ENCODE measurements at places on chromosomes 11 and 22. TPM values are rescaled to one million over a fixed set of nuclear protein-coding genes. Genes with fewer than 3 reads are reported as not detected.

The BTG4 gene
- total RNA-seq, result not detected

The ATG13 gene
- total RNA-seq, result 96.4 TPM

DNA sequence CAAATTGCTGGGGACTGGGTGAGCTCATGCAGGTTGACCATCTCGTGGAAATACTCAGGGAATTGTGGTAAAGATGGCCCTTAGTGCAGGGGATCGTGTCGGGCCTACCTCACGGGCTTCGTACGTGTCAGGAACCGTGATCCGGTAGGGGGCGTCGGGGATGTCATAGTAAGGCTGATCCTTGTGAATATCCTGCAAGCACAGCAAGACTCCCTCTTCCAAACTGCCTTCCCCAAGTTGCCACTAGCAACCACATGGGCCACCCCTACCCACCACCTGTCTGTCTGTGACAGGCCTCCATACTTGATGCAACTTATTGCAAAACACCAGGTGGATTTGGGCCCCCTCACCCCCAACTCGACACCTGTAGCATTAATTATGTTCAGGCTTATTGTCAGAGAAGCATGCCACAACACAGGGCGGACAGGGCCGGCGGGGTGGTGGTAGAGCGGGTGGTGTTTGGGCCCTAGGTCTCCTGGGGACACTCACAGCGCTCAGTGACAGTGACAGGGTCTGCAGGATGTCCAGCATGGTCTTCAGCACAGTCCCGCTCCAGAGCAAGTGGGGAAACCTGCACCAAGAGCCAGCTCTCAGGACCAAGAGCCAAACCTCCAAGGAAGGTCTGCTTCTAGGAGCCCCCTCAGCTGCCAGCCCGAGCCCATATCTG is 22.6 kb upstream of the SERPIND1 start:
- no peaks in the 10 kb centered on the region for H3K27me3 ChIP-seq
- peaks cover 33% of the 10 kb centered on the region for H3K36me3 ChIP-seq
- peak overlapping the region; percentile 23 for H3K27ac ChIP-seq

GRCh38 chr11:118318124-118318523 is 13.6 kb downstream of the CD3E start:
- no peaks in the 10 kb centered on the region for H3K4me1 ChIP-seq
- H3K36me3 ChIP-seq, result no peaks in the 10 kb centered on the region
- H3K4me3 ChIP-seq, result no peak overlapping the region
- H3K27ac ChIP-seq, result no peak overlapping the region
- H3K27me3 ChIP-seq, result peaks cover 47% of the 10 kb centered on the region
- no peak for DNase-seq

- H3K27ac ChIP-seq, result no peak overlapping the region
- H3K36me3 ChIP-seq, result no peaks in the 10 kb centered on the region
- peaks cover 14% of the 10 kb centered on the region for H3K4me1 ChIP-seq
- H3K27me3 ChIP-seq, result peaks cover 45% of the 10 kb centered on the region
Observed at GRCh38 chr11:57476757-57477506, 16.6 kb downstream of the RTN4RL2 start.

GRCh38 chr11:22476589-22476988 is 138.4 kb downstream of the SLC17A6 start:
- H3K4me3 ChIP-seq, result no peak overlapping the region
- H3K4me1 ChIP-seq, result no peaks in the 10 kb centered on the region
- DNase-seq, result no peak
- no peak overlapping the region for H3K27ac ChIP-seq
- no peaks in the 10 kb centered on the region for H3K27me3 ChIP-seq

DNA sequence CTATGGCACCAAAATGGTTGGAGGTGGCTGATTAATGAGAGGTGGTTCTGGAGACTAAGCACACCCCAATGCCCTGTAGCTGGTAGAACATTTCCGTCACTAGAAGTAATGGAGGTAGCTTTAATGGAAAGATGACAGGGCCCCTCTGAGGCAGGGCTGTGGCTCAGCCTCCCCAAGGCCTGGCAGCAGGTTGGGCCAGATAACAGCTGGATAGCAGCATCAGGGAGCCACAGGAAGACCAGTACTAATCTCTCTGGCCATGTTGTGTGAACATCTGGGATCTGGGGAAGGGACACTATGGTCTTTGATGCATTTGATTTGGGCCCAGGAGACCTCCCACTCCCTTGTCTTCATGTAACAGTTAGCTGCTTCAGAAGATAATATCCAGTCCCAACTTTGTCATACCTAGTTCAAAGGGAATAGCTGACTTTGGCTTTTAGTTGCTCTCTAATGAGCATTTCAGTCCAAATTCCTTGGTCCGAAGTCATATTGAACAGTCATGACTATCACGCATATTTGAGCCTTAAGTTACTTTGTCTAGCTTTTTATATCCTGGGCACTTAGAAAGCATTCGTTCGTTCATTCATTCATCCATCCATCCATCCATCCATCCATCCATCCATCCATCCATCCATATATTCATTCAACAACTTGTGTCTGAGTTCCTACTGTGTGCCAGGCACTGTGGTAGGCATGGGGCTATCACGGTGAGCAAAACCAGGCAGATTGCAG is 53.0 kb upstream of the LMO2 start:
- DNase-seq, result no peak
- H3K27ac ChIP-seq, result no peak overlapping the region
- no peaks in the 10 kb centered on the region for H3K27me3 ChIP-seq
- no peaks in the 10 kb centered on the region for H3K36me3 ChIP-seq
- H3K4me3 ChIP-seq, result no peak overlapping the region
- H3K4me1 ChIP-seq, result no peaks in the 10 kb centered on the region

DNA sequence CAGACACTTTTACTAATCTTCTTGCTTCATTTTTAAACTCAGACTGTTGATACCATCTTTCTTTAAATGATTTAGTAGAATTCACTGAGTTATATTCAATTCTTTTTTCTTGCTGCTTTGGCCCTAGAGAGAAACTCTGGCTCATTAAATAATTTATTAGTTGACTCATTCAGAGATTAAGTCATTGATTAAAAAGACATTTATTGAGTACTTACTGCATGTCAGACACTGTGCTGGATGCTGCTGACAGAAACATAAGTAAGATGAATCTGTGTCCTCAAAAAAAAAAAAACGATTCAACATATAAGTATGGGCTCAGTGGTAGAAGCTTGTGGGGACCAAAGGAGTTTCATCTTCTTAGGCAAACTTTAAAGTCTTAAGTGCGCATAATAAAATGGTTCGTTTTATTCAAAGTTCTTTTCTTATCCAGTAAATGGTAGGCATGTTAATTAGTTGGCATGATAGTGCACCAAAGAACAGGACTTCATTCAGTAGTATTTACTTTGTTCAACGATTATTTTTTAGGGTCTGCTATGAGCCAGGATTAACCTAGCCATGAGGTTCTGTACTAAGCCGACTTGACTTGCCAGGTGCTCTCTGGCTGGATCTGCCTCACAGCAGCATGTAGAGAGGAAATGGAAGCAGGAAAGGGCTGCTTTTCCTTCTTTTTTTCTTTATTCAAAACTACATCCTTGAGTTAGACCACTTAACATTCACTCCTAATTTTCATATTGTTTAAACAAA is 281.0 kb upstream of the CTSC start:
- H3K36me3 ChIP-seq, result no peaks in the 10 kb centered on the region
- no peaks in the 10 kb centered on the region for H3K27me3 ChIP-seq
- DNase-seq, result no peak
- H3K27ac ChIP-seq, result no peak overlapping the region

GRCh38 chr22:47691152-47691895 is 928.9 kb downstream of the TBC1D22A start:
- DNase-seq, result no peak
- H3K36me3 ChIP-seq, result no peaks in the 10 kb centered on the region
- H3K27me3 ChIP-seq, result no peaks in the 10 kb centered on the region
- no peak overlapping the region for H3K4me3 ChIP-seq
- no peak overlapping the region for H3K27ac ChIP-seq

- H3K27me3 ChIP-seq, result no peaks in the 10 kb centered on the region
- H3K4me1 ChIP-seq, result peaks cover 13% of the 10 kb centered on the region
- no peaks in the 10 kb centered on the region for H3K36me3 ChIP-seq
- H3K27ac ChIP-seq, result no peak overlapping the region
Observed at GRCh38 chr11:128727796-128728431, 34.0 kb downstream of the FLI1 start.

DNA sequence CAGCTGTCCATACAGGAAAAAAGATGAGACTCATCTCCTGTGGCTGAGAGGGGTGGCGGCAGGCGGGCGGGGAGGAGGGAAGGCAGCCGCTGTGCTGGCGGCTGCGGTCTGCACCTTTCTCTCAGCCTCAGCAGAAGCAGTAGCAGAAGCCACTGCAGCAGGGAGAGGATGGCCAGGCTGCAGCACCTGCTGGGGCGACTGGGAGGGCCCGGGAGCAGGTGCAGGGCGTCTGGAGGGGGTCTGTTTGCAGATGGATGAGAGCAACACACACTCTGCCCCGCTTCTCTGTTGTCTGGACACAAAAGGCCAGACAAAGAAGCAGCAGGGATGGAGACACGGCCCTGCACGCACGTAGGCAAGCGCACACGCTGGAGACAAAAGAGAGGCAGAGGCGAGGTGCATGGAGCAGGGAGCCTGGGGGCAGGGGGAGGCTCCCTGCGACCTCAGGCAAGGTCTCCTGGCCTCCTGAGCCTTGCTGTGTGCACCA is 9.3 kb upstream of the MIAT start:
- no peak for DNase-seq
- H3K36me3 ChIP-seq, result no peaks in the 10 kb centered on the region
- H3K4me3 ChIP-seq, result no peak overlapping the region
- H3K4me1 ChIP-seq, result peaks cover 5% of the 10 kb centered on the region
